Glomerular endothelial cell (primary cell): ENCODE measurements at places on chromosomes 2 and 18.

DNA sequence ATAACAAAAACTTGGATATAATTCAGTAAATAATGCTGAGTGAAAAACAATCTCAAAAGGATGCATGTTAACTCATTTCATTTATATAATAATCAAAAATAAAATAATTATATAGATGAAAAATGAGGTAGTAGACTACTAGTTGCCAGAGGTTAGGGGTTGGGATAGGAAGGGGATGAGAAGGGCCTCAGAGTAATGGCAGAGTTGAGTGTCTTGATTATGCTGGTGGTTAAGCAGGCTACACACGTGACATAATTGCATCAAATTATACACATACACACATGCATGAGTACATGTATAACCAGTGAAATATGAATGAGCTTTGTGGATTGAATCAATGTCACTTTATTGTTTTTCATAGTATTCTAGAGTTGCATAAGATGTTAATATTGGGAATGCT is 201.0 kb downstream of the RIT2 start:
- DNase-seq = no peak

DNA sequence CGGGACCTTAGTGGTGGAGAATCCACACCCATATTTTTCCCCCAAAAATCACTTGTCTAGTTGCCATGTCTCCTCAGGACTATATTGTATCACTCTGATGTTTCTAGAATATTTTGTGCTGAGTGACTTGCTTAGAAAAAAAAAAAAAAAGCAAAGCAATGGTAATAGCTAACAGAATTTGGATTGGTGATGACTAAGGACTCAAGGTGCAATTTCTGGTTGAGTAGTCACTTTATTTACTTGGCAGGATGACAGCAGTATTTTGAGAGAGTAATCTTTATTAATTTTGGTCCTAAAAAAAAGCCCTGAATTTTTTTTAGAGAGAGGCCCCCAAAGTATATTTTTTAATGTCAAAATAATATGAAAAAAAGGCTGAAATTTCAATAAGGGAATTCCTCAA is 32.8 kb upstream of the MYO3B start:
- no peak for DNase-seq

DNA sequence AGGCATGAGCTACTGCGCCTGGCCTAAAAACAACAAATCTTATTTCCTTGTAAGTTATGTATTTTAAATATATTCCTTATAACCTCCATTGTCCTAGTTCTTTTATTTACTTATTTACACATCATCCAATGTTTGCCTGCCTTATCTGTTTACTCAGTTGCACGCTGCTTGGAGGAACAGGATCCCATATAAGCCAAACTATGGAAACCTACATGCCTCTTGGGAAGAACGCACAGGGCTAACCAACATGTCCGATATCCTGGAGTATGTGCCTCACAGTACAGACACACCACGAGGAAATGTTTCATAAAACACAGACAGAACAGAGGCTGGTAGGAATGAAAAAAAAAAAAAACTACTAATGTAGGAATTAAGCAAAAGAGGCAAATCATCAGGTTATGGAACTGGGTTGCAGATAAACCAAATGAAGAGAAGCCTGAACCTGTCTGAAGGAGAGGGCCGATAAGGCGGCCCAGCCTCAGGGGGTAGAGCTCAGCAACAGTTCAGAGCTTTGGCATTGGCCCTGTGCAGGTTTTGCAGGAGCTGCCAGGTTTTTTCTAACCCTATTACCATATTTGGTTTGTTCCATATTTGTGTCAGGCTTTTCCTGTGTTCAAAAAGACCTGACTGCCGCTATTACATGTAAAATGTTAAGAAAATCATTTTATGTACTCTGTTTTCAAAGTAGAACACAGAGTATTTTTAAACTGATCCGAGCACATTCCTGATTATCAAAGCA is 19.9 kb upstream of the SP3 start:
- no peak for DNase-seq

GRCh38 chr2:220949466-220949865 is 622.6 kb downstream of the EPHA4 start:
- no peak for DNase-seq

DNA sequence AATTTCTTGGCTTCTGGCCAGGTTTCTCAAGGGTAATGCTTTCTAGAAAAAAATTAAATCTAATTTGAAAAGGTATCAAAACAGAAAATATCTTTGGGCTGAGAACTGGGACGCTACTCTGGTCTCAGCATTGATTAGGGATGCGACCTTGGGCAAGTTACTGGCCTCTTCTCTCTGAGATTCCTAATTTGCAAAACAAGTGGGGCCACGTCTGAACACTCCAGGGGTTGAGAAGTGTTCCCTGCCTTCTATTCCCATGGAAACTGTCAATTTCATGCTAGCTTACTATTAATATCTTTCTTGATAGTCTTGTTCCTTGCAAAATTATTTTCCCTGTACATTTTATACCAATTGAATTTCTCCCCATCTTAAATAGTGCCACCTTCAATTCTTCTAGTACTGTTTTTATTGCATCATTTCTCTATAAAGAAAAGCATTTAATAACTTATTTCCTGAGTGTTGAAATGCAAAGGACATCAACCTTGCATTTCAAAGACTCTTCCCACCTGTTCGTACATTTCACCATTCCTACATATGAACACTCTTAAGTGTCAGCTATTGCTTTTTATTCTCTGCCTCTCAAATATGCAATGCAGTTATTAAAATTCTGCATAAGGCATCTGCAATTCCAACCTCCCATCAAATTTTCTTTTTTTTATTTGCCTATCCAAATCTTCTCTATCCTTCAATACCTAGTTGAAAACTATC is 118.3 kb upstream of the DSEL start:
- DNase-seq = no peak

DNA sequence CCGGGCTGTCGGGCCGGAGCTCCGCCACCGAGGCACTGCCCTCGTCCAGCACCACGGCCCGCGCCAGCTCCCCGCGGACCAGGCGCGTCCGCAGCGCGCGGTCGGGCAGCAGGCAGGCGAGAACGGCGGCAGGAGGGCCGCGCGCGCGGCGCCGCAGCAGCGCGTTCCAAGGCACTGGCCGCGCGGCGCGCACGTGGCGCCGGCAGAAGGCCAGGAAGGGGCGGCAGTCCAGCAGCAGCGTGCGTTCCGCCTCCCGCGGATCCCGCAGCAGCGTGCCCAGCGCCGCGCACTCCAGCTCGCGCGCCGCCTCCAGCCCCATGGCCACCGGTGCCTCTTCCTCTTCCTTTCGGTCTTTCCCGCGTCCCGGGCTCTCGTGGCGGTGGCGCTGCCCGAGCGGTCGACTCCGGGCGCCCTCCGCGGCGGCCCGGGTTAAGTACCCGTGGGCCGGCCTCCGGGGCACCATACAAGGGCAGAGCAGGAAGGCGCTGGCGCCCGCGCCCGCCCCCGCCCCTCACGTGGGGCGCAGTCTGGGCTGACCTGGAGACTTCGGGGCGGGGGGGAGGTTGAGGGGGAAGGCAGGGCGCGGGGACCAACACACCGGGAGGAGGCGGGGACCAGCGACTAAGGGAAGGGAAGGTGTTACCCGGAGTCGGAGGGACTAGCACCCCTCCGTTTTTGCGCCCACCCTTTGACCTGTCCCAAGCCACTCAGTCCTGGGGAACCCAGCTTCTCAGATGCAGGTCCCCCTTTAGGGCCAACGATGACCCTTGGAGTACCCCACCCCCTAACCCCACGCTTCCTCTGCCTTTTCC is at the start of gene DUSP2:
Gene DUSP2 (minus strand): TSS at position 405 of the 812 bp plus-strand sequence. CDS start 86 bp downstream, at position 319.
- DNase-seq = no peak
